Activated effector memory CD4-positive, alpha-beta T cell treated with anti-CD3 and anti-CD28 coated beads, Interleukin-2, amount 50 U/mL, for 16 hours (primary cell): ENCODE measurements at places on chromosomes 5 and 9.

DNA sequence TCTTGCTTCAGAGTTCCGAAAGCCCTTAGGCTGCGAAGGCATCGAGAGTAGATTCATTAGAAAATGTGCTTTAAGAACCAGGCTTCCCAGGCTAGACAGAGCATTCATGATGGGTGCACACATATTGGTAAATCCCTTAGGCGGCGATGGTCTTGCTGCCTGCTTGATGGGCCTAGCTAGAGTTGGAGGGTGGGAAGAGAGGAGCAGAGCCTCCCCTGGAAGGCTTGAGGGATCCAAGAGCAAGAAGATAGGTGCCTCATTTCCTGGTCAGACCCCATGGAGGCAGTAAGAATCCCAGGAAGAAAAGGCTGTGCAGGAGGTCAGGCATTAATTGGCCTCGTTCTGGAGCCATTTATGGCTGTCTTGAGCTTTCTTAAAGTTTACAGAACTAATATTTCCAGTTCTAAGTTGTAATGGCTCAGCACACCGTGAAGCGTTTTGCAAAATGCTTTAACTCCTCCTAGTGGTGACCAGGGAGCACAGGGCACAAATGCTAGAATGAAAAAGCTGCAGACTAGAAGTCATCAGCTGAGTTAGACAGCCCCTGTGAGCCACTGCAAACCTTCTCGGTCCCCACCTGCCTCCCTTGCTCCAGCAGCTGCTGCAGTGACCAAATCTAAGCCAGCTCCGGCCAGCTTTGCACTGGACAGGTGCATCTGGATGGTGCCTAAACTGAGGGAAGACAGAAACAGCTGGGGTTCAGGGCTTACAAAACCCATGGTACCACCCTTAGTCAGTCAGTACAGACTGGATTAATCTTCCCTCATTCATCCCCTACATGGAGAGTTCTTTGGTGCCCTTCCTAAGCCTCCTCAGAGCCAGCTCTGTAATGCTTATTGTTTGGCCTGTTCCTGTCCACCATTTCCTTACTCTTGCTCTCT is 14.7 kb downstream of the SLC45A2 start:
- no peak for DNase-seq

DNA sequence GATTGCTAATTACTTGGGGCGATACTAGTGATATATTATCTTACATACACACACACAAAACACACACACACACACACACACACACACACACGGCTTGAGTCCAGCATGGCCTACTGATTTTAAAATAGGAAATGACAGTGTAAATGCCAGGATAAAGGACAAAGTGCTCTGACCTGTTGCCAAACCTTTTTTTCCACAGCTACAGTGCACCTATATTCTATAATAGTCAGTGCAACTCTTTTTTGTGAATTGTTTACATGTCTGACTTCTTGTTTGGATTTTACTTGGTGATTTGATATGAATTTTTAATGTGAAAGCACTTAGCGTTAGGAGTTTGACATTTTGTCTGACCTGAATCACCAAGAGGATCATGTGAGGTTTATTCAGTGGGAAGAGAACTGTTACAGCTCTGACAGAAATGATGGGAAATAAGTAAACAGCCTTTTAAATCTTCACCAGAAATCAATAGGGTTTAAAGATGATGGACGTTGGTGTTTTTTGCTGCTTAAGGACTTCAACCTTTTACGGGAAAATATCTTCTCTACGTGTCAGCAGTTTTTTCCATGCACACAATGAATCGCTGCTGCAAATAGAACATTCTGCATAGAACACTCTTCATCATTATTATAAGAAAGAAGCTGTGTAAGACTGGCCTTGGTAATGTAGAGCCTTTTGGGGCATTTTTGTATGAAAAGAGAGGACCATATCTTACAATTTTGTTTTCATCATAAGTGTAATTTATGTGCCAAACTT is 218.5 kb downstream of the RANBP17 start:
- DNase-seq, result no peak

GRCh38 chr5:171272996-171273970 is 35.8 kb upstream of the TLX3 start:
- DNase-seq, result no peak

DNA sequence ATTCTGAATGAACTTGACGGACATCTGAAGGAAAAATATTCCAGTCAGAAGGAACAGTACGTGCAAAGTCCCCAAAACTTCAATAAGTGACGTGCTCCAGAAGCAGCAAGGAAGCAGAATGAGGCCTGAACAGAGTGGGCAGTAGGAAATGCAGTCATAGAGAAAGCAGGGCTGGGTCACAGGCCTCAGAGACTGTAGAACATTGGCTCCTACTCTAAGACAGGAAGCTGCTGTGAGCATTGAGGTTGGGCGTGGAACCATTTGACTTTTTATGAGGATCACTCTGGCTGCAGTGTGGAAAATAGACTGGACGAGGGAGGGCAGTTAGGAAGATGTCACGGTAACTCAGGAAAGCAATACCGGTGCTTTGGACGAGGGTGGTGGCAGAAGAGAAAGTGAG is 64.0 kb downstream of the DOCK8 start:
- peak; percentile 77 for DNase-seq

GRCh38 chr5:149775785-149776184 is 45.7 kb downstream of the PPARGC1B start:
- DNase-seq, result no peak

GRCh38 chr5:160312960-160313727 is 780 bp upstream of the CCNJL start:
- DNase-seq, result no peak

DNA sequence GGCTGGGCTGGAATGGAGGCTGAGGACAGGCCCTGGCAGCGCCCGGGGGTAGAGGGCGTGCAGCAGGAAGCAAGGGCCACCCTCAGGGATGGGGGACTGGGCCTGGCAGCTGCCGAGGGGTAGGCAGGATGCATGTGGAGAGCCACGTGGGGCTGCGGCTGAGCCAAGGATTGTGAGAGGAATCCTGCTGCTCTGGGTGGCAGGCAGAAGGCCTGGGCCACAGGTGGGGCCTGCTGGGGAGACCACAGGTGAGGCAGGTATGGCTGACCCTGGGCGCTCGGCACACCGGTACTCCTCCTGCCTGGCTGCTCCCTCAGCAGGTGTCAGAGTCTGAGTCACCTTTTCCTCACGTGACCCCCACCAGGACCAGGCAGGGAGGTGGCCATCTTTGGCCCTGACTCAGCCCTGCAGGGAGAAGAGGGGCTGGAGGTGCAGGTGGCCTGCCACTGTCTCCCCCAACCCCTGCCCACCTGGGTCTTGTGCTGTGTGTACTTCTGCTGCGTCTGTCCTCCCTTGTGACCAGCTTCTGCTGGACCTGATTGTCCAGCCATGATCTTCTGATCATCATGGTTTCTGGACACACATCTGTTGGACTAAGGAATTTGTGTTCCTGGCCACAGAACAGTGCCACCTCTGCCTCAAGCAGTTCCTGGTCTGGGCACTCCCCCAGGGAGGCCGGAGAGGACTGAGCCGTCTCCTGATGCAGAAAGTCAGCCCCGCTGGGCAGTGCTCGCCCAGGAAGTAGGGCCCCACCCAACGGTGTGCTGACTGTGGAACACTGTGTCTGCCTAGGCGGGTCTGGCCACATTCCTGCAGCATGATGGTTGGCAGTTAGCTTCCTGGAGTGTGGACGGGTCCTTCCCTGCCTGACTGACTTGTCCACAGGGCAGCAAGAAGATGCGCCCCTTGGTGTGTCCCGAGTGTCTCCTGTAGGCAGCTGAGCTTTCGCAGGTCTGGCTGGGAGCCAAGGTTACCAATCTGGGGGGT is 6.4 kb downstream of the ARRDC1 start:
- peak; percentile 80 for DNase-seq

GRCh38 chr5:150560401-150561191 is 52.7 kb downstream of the NDST1 start:
- DNase-seq, result peak; percentile 89

DNA sequence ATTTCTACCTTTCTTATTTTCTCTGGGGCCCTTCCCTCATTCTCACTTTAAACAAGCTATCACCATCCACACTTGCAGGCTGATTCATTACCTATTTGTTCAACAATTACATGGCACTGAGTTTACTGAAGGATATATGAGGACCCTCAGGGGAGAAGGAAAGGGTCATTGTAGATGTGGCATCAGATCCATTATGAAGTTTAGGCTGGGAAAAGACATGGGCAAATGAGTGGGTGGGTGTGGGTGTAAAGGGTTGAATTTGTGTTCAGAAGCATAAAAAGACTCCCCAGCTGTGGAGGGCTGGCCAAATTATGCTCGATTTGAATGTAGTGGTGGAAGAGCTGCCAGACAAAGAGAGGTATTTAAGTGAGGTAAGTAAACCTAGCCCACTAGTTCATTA is 55.9 kb upstream of the MTAP start:
- no peak for DNase-seq

- DNase-seq, result no peak
These were observed 288.2 kb downstream of the FANCC start for GRCh38 chr9:95029288-95029687.

- no peak for DNase-seq
These were observed 386.3 kb downstream of the MRPS30 start for GRCh38 chr5:45195026-45195425.

GRCh38 chr5:9207817-9208418 is 338.0 kb downstream of the SEMA5A start:
- no peak for DNase-seq

GRCh38 chr9:70947511-70947910 is 173.9 kb downstream of the TRPM3 start:
- DNase-seq, result no peak

DNA sequence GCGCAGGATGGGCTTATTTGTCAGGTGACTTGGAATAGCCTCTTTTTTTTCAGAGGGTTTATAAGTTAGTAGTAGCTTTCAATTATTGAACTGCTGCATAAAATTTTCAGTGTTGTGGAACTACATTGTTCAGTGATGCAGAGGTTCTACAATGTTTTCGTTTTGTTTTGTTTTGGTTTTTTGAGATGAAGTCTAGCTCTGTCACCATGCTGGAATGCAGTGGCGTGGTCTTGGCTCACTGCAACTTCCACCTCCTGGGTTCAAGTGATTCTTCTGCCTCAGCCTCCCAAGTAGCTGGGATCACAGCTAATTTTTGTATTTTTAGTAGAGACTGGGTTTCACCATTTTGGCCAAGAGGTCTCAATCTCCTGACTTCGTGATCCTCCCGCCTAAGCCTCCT is 22.0 kb downstream of the NUP188 start:
- no peak for DNase-seq

DNA sequence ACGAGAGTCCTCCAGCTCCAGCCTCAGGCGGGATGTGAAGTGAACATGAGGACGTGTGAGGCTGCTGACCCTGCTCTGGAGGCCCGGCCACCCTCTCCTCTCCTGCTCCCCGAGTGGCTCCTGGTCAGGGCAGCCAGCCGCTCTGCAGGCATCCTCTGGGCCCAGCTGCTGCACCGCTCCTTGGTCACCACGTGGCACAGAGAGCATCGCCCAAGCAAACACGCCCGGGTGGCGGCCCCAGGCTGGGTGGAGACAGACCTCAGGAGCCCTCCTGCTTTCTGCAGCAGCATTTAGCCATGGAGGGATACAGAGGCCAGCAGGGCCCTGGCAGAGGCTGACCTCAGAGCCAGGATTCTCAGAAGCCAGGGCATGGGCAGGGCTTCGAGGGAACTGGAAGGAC is 69.7 kb upstream of the SARDH start:
- no peak for DNase-seq

DNA sequence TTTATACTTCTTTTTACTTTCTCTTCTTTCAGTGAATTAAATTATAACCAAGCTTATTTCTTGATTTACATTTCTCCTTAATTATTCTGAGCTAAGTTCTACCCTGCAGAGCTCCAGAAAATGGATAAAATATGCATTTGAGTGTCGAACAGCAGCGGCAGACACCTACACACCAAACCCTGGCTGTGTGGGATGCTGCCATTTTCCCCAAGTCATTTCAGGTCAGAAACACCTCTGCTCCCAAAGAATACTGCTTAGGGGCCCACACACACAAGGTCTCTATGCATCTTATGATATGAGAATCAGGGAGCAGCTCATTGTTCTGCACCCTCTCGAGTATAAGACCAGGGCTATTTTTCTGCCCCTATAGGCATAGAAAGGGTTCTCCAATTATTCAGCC is 122.3 kb downstream of the CMYA5 start:
- no peak for DNase-seq

DNA sequence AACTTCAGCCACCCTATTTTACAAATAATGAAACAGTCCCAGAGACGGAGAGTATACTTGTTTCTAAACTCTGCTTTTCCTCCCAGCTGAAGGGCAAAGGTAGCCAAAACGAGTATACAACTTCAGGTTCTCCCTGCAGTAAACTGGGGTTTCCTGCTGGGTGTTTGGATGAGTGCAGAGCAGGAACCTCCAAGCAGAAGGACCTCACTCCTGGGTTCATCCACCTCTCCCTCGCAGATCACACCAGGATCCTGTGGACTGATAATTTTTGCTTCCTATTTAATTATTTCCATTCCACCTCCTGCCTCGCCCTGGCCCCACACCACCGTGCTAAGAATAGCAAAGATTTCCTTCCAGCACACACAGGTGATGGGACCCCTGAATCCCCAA is 2.0 kb upstream of the FOXB2 start:
- DNase-seq, result no peak

DNA sequence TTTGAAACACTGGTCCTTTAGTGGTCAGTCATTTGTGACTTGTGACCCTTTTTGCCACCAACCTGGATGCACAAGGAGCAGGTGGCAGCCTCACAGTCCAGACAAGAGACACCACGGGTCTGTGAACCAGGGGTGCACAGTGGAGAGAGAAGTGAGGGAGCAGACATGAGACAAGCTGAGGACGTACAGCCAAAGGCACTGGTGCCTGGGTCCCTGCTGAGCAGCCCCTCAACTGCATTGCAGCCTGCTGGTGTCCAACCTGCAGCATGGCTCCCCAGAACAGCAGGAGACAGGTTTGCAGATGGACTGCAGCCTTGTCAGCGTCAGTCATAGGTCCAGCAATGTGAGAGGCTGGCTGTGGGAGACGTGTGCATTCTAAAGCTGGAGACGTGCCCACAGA is 124.2 kb upstream of the FSTL4 start:
- DNase-seq, result no peak

- DNase-seq, result peak; percentile 58
These were observed 6.6 kb downstream of the ARL10 start for GRCh38 chr5:176371621-176372539.

DNA sequence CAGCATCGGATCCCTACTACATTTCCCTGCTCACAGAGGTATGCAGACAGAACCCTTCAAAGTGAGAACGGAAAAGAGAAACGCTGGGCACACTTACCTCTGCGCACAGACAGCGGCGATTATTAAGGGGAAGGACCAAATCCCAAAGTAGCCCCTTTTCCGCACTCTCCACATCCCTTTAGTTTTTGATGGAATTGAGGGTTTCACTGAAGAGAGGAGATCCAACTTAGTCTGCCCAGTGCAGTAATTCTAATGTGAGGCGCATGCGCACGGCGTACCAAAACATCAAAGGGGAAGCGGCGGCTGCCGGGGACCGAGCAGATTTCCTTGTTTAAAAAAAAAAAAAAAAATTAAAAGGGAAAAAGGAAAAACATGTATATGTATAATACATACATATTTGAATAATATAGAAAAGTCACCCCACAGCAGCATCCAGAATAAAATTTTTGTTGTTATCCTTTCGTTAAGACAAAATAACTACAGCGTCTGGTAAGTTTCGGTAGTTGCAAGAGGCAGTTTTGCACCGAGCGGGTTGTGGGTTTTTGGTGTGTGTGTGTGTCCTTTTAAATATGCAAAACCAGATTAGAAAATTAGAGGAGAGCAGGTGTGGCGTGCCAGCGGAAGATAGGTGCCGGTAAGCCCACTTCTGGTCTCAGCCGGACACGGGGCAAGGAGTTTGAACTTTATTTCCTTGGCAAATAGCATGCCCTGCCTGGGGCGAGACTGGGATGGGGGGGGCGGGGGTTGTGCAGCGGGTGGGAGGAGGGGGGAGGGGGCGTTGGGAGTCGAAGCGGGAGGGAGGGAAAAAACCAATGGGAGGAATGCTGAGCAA is at the start of gene GABRB2:
Gene GABRB2, minus strand, starts transcription at position 256 of the 832 bp plus-strand sequence. Its CDS starts 82 bp downstream, at position 174.
- DNase-seq, result peak; percentile 69
